ENCODE measurements at places on chromosomes 7 and 10. TPM values are rescaled to one million over a fixed set of nuclear protein-coding genes. Genes with fewer than 3 reads are reported as not detected.

CTTNBP2 gene
- 0.32 TPM for total RNA-seq

ODAD2 gene
- total RNA-seq, result 0.32 TPM

PHKG1 gene
- not detected for total RNA-seq

GIMAP6 gene
- 115 TPM for total RNA-seq

SLC16A12 gene
- total RNA-seq, result not detected

LIPN gene
- not detected for total RNA-seq

MKX gene
- total RNA-seq, result not detected

NXPH1 gene
- total RNA-seq, result not detected

All from epithelial cell of umbilical artery (primary cell).